ENCODE measurements at places on chromosomes 5 and 9. TPM values are rescaled to one million over a fixed set of nuclear protein-coding genes. Genes with fewer than 3 reads are reported as not detected.

SPEF2 gene
- 11.5 TPM for total RNA-seq

- DNase-seq: peak; percentile 26
Observed at GRCh38 chr9:20640331-20641187, 18.3 kb upstream of the MLLT3 start.

WWC1 gene
- total RNA-seq: 58.4 TPM

IL5 gene
- not detected for total RNA-seq

DNA sequence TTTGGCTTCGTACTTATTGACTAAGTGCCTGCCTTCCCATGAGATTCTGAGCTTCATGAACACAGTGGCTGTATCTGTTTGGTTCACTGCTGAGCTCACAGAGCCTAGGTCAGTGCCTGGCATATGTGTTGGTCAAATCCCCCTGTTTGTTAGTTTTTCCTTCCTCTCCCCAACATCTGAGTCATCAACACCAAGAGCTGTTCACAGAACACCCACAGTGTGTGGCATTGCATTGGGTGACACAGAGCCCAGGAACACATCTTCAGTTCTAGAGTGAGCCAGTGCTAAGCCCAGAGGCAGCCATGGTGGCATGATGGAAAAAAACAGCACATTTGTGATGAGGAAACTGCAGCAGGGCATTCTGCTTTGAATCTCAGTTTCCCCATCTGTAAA is 294.6 kb downstream of the SEC61B start:
- no peak for DNase-seq

RNF224 gene
- 0.95 TPM for total RNA-seq

MEGF10 gene
- total RNA-seq: 0.63 TPM

IFNA1 gene
- total RNA-seq: not detected

DNA sequence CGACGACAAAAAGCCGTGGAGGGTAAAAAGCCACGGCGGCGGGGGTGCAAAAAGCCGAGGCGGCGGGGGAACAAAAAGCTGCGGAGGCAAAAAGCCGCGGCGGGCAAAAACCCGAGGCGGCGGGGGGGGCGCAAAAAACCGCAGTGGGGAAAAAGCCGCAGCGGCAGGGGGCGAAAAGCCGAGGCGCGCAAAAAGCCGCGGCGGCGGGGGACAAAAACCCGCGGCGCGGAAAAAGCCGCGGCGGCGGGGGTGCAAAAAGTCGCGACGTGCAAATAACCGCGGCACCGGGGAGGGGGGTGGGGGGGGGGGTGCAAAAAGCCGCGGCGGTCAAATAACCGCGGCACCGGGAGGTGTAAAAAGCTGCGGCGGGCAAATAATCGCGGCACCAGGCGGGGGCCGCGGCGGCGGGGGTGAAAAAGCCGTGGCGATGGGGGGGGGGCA is 511.5 kb downstream of the FOXD4L5 start:
- no peak for DNase-seq

- no peak for DNase-seq
Observed at GRCh38 chr9:109857336-109857735, 77.3 kb downstream of the PALM2AKAP2 start.

BTNL3 gene
- total RNA-seq: 0.09 TPM

FGF18 gene
- 0.63 TPM for total RNA-seq

DNA sequence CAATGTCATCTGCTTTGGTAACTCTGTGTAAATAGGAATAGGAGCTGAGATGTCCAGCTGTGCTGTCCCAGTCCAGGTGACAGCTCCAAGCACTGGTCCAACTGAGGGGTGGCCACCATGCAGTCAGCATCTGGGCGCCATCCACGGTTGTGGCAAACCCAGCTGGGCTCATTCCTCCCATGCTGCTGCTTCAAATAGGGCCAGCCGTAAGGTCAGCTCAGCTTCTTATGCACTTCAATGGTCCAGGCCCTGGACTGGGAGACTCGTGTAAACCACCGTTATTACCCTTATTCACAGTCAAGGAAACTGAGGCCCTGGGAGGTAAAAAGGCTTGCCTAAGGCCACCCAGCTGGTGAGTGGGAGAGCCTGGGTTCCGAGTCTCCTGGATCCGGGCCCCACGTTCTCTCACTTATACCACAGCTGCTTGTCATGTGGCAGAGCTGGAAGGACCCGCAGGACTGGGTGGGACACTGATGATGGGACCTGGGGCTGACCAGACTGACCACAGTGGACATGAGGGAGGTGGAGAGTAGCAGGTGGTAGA is 38.7 kb upstream of the ANGPTL2 start:
- DNase-seq: no peak

DNA sequence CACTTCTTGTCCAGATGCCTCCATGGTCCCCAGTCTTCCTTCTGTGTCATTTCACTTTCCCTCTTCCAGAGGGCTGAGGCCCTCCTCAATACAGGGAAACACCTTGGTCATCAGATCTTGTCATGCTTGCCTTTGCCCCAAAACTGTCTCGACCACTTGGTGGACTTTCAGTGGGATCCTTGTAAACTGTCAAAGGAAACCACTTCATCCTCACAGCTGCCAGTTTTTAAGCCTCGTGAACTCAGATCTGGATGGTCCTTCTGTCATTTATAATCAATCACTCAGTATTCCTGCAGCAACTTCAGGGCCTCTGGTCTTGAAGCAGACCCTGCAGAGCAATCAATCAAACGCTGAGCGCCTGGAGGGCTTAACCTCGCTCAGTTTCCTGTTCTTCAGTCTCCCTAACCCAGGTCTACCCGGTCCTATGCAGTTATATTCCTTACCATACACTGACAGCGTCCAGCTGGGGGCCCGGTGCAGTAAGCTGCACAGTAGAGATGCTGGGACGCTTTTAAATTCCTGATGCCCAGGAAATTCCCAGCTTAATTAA is 74.6 kb downstream of the GOLPH3 start:
- no peak for DNase-seq

DNA sequence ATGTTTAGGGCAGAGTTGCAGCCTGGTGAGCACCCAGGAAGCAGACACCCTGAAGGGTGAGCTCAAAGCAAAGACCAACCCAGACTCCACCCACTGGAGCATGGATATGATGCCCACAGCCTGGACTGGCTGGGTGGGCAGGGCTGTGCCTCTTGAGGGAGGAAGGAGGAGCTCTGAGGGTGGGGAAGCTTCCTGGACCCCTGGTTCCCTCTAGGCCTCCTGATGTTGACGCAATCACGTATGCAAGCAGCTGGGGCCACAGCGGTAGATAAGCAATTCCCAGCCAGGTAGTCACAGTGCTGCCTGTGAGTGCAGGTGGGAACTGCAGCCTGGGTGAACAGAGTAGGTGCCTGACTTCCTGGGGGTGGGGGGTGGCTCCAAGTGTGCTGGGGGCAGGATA is 271.5 kb downstream of the CDK5RAP2 start:
- no peak for DNase-seq

DNA sequence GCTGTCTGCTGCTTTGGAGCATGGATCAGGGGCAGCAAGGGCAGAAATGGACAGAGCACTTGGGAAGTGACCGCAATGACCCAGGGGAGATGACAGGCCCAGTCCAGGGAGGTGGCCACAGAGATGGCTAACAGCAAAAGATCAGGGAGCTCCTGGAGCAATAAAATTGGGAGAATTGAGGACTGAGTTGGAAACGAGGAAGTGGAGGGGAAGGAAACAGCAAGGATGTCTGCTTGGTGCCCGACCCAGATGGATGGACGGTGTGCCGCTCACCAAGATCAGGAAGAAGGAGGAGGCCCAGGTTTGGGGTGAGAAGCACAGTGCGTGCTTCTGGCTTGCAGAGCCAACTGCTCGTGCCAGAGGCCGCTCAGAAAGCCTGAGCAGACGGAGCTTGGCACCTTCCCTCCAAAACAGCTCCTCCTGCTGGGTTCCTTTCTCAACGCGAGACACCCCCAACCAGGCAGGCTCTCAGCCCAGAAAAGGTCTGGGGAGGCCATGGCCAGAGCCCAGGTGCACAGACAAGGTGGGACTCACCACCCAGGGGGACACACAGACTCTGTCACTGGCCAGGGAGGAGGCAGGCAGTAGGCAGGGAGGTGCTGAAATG is 1.7 kb upstream of the SLC34A1 start:
- no peak for DNase-seq

DNA sequence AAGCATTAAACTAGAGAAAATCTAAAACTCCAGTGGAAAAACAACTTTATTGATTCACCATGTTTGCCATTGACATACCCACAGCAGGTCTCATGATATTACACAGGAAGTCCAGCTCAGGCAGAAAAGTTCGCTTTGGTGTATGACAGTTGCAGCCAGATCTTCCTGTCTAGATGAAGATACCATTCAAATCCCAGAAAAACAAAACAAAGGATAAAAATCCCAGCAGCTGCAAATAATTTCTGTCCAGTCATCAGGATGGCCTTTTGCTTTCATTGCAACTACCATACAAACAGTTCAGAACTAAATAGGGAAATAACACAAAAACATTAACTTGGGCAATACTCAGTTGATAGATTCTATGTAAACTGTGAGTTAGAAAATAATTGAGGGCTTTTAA is 136.0 kb upstream of the NREP start:
- DNase-seq: no peak

- no peak for DNase-seq
Observed at GRCh38 chr9:128429513-128430086, 8.9 kb downstream of the CERCAM start.

MOB3B gene
- total RNA-seq: 19.3 TPM

PAPPA gene
- 5.6 TPM for total RNA-seq

FSTL4 gene
- 0.58 TPM for total RNA-seq

DNA sequence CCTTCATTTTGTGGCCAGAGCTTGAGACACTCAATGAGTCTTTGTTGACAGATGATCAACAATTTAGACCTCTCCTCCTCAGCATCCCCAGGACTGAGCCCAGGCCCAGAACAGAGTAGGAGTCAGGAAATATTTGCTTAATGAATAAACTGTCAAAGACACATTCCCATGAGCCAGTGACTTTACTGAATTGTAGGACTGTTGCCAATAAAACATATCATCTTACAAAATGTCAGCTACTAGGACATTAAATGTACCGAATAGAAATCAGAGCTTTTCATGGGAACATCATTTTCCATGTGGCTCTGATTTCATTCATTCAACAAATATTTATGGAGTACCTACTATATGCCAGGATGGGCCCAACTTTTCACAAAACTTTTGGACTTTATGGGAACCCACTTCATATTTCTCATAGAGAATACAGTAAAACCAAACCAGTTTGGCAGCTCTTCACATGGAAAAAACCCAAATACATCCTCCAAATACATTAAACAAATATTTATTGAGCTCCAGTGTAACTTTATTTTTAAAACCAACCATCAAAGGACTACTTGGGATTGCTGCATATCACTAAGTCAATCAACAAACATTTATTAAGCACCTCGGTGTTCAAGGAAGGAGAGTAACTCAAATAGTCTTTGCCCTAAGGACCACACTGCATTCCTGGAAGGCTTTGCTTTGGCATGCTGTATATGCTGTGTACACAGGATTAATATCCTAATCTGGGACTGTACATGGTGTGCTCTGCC is 11.4 kb downstream of the VDAC1 start:
- no peak for DNase-seq

- DNase-seq: no peak
Observed at GRCh38 chr9:105846825-105847224, 152.5 kb downstream of the TMEM38B start.

DNA sequence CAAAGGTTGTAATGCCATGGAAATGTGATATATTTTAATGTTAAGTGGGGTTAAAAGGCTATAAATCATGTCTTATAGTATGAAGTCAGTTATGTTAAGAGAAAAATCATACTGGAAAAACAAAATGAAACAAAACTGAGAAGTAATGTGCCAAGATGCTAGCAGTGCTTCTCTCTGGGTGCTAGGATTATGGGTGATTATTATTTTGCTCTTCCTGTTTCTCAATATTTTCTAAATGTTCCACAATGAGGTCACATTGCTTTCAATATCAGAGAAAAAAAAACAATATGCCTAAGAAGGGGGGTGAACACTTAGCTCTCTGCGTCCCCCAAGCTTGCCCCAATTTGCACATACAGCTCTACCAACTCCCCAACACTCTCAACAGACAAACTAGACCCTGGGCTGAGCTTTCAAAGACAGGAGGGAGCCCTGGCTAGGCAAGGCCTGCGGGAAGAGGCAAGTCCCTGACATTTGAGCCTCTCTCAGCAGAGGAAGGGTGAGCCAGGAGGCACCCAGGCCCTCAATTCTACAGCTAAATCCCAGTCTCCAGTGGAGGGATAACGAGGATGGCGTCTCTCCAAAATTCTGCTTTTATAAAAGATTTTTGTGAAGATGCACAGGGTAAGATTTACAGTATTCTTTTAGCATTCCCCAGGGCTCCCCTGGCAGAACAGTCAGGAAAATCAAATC is 24.4 kb downstream of the WHRN start:
- no peak for DNase-seq

DNA sequence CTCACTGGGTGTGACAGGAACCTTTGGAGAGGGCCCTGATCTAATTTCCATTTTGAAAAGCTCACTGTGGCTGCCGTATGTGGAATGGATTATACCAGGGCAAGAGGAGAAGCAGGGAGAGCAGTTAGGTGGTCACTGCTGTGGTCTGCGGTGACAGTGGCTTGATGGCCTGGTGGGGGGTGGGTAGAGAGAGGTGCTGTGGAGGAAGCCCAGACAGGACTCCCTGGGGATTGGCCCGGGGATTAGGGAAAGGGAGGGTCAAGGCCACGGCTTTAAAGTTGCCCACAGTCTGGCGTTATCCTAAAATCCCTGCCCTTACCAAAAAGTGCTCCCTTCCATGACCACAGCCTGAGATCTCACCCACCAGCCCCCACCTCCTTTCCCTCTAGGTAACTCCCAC is 4.7 kb downstream of the B4GALT7 start:
- no peak for DNase-seq

DNA sequence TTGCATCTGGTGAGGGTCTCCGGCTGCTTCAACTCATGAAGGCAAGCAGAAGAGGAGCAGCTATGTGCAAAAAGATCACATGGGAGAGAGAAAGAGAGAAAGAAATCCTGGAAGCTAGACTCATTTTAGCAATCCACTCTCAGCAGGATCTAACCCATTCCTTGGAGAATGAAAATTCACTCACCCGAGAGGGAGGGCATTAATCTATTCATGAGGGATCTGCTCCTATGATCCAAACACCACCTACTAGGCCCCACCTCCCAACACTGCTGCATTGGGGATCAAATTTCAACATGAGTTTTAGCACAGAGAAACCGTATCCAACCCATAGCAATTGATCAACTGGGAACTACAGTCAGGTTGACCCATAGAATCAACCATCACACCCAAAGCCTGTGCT is 98.1 kb upstream of the SV2C start:
- DNase-seq: no peak

IL33 gene
- 17.7 TPM for total RNA-seq

GRCh38 chr5:152456815-152457443 is 51.9 kb upstream of the NMUR2 start:
- no peak for DNase-seq

Measured in mucosa of gallbladder (tissue), 1 donor.